ENCODE measurements at places on chromosomes 4 and X.

- no peak for DNase-seq
Measured at GRCh38 chr4:27068151-27068867, 207.7 kb downstream of the STIM2 start.

- DNase-seq, result no peak
Measured at GRCh38 chrX:77014377-77015372, 432.5 kb upstream of the FGF16 start.

GRCh38 chr4:26088433-26088928 is 174.5 kb downstream of the SMIM20 start:
- no peak for DNase-seq

- no peak for DNase-seq
Measured at GRCh38 chr4:7906171-7906701, 33.4 kb downstream of the AFAP1 start.

DNA sequence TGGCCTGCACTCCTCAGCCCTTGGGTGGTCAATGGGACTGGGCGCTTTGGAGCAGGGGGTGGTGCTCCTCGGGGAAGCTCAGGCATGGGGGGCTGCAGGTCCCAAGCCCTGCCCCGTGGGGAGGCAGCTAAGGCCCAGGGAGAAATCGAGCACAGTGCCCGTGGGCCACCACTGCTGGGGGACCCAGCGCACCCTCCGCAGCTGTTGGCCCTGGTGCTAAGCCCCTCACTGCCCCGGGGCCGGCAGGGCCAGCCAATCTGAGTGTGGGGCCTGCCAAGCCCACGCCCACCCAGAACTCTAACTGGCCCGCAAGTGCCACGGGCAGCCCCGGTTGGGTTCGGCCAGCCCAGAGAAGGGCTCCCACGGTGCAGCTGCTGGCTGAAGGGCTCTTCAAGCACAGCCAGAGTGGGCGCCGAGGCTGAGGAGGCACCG is 30.9 kb upstream of the IL15 start:
- DNase-seq, result no peak

GRCh38 chrX:21295246-21295820 is 78.9 kb upstream of the CNKSR2 start:
- DNase-seq, result no peak

- no peak for DNase-seq
Measured at GRCh38 chr4:112302320-112303274, 5.4 kb downstream of the ALPK1 start.

DNA sequence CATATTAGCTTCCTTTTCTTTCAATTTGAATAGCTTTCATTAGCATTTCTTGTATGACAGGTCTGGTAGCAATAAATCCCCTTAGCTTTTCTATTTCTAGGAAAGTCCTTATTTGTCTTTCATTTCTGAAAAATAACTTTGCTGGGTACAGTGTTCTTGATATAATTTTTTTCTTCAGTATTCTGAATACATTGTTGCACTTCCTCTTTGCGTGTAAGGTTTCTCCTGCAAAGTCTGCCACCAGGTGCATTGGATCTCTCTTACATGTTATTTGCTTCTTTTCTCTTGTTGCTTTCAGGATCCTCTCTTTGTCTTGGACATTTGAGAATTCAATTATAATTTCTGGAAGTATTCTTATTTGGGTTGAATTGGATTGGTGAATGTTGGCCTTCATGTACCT is 663.7 kb downstream of the GRXCR1 start:
- DNase-seq, result no peak

GRCh38 chrX:21821875-21822274 is 17.5 kb upstream of the MBTPS2 start:
- no peak for DNase-seq

DNA sequence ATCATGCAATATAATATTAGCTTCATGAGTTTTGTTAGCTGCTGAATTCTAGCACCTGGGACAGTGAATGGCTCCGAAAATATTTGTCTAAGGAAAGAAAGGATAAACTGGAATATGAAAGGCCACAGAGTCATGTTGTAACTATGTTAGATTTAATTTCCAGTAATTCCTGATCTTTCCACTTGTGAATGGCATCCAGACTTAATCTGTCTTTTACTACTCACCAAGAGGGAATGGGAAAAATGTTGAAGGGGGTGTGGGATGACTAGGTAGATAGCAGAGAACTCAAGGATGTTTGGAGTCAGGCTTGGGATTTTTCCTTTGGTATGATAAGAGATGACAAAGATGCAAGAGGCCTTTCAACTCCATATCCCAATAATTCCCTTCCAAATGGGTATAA is 9.4 kb downstream of the ADH6 start:
- no peak for DNase-seq

Data from central memory CD8-positive, alpha-beta T cell (primary cell).